ENCODE measurements at places on chromosomes 1 and 21. TPM values are rescaled to one million over a fixed set of nuclear protein-coding genes. Genes with fewer than 3 reads are reported as not detected.

ARHGEF16 gene
- 0.34 TPM for total RNA-seq

DNA sequence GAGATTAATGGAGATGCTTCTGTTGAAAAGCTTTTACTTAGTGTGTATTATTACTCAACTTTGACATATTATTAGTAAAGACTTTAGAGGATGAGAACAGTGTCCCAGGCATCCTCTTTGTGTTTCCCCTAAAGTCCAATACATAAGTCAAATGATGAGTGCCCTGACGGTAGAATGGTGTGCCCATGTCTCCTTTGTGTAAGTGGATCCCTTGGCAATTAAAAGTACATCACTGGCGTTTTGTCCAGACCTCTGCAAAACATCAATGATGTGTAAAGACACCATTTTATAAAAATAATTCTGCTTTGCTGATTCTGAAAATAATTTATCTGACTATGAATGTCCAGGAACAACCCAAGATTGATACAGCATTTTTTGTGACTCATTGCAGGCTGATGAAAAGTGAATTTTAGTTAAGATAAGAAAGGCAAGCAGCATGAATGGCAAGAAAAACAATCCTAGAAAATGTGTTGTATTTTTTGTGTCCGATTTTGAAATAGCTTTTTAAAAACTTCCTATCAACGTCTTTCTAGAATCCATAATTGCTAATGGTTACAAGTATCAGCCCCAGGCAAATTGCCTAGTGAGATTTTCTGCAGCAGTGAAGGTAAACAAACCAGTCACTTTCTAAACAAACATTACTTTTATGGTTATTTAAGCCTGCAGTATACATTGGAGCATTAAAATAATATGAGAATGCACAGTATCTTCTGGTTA lies 251.5 kb downstream of the PTPRC start:
- DNase-seq: no peak

DNA sequence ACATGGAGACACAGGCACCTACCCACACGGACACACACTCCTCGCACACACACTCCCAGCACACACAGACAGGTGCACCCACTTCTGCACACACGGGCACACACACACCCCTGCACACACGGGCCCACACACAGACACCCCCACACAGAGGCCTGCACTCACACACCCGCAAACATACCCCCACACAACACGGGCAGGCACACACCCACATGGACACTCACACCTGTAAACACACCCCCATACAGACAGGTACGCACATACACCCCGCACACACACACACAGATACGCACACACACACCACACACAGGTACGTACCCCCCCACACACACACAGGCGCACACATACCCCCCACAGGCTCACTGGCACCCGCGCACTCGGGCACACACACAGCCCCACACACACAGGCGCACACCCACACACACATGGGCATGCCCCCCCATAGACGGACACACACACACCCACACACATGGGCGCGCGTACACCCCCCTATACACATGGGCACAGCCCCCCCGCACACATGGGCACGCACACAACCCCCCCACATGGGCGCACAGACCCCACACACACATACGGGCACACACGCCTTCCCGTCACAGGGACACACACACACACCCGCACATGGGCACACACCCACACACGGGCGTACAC lies 6.1 kb downstream of the ATAD3A start:
- no peak for DNase-seq

GRCh38 chr1:27831568-27832410 lies 1.2 kb downstream of the PPP1R8 start:
- DNase-seq: no peak

GRCh38 chr1:47611992-47612391 lies 174.1 kb downstream of the FOXD2 start:
- DNase-seq: no peak
